ENCODE measurements at places on chromosomes 3 and 15. TPM values are rescaled to one million over a fixed set of nuclear protein-coding genes. Genes with fewer than 3 reads are reported as not detected.
A peak's percentile ranks its signal among the peaks of the same experiment; 100 is the strongest.

DNA sequence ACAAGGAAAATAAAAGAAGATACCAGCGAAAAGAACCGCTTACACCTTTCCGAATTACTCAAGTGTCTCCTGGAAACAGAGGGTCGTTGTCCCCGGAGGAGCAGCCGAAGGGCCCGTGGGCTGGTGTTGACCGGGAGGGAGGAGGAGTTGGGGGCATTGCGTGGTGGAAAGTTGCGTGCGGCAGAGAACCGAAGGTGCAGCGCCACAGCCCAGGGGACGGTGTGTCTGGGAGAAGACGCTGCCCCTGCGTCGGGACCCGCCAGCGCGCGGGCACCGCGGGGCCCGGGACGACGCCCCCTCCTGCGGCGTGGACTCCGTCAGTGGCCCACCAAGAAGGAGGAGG, 325 bp downstream of the ALCAM start:
- DNase-seq: no peak
- peaks cover 33% of the 10 kb centered on the region for H3K4me1 ChIP-seq
- peak overlapping the region; percentile 93 for H3K27ac ChIP-seq
- peaks cover 25% of the 10 kb centered on the region for H3K36me3 ChIP-seq
- H3K27me3 ChIP-seq: no peaks in the 10 kb centered on the region

- no peaks in the 10 kb centered on the region for H3K36me3 ChIP-seq
- DNase-seq: no peak
- no peak overlapping the region for H3K27ac ChIP-seq
- no peaks in the 10 kb centered on the region for H3K4me1 ChIP-seq
- peaks cover 17% of the 10 kb centered on the region for H3K27me3 ChIP-seq
- no peak overlapping the region for H3K4me3 ChIP-seq
These were observed 164.0 kb downstream of the MINAR1 start for GRCh38 chr15:79595995-79596622.

DNA sequence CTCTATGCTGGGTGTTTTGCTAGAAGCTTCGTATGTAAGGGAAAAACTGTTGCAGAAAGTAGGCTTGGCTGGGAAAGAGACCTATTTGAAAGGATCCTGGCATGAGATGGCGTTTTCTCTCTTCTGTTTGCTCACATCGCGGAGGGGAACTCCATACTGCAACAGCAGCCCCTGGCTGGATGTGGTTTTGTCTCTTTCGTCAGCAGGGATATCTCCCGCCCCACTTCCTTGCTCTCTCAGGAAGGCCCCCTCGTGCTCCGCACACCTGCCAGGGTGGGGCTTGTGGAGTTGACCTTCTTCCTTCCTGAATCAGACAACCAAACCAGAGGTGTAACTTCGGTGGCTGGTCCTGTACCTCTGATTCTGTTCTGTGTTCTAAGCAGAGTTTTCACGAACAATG, 26.4 kb upstream of the MYZAP start:
- peak overlapping the region; percentile 27 for H3K27ac ChIP-seq
- DNase-seq: no peak
- peak overlapping the region; percentile 70 for H3K4me3 ChIP-seq
- no peaks in the 10 kb centered on the region for H3K27me3 ChIP-seq
- H3K4me1 ChIP-seq: peaks cover 51% of the 10 kb centered on the region

- no peaks in the 10 kb centered on the region for H3K36me3 ChIP-seq
- peak overlapping the region; percentile 36 for H3K4me3 ChIP-seq
- peaks cover 30% of the 10 kb centered on the region for H3K4me1 ChIP-seq
- H3K27ac ChIP-seq: peak overlapping the region; percentile 73
These were observed 217.8 kb upstream of the CD96 start for GRCh38 chr3:111324151-111324550.

GRCh38 chr3:52469001-52469400, 13.6 kb downstream of the NISCH start:
- H3K27ac ChIP-seq: no peak overlapping the region
- no peak for DNase-seq
- no peaks in the 10 kb centered on the region for H3K4me1 ChIP-seq
- H3K4me3 ChIP-seq: no peak overlapping the region
- peaks cover 56% of the 10 kb centered on the region for H3K36me3 ChIP-seq
- no peaks in the 10 kb centered on the region for H3K27me3 ChIP-seq

DNA sequence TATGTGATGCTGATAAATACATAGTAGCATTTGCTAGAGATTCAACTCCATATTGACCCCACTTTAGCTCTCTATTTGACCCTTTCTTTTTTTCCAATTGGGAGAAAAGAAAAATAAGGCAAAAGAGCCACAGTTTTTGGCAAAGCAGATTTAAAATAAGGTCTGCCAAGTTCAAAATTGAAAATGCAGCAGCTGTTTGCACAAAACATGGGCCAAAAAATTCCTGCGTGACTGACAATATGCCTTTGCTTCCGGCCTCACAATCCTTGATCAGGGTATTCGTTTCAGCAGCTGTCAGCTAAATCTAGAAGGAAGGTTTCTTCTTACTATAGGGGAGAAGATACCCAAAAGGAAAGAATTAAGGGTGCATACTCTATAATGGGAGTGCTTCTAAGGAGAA, 563.5 kb upstream of the CCDC54 start:
- H3K4me3 ChIP-seq: no peak overlapping the region
- no peak for DNase-seq
- no peaks in the 10 kb centered on the region for H3K4me1 ChIP-seq
- H3K27me3 ChIP-seq: no peaks in the 10 kb centered on the region
- no peak overlapping the region for H3K27ac ChIP-seq
- H3K36me3 ChIP-seq: no peaks in the 10 kb centered on the region

- H3K27ac ChIP-seq: no peak overlapping the region
- DNase-seq: no peak
- H3K36me3 ChIP-seq: no peaks in the 10 kb centered on the region
These were observed 36.6 kb upstream of the EPHB3 start for GRCh38 chr3:184524981-184525336.

CPNE4 gene
- total RNA-seq: not detected

GRCh38 chr3:120683213-120683612, 1.2 kb upstream of the HGD start:
- H3K27ac ChIP-seq: no peak overlapping the region
- no peaks in the 10 kb centered on the region for H3K27me3 ChIP-seq
- DNase-seq: no peak
- H3K4me3 ChIP-seq: no peak overlapping the region
- H3K36me3 ChIP-seq: peaks cover 7% of the 10 kb centered on the region

GRCh38 chr3:183635431-183636220, at the start of gene KLHL24:
Gene KLHL24 (plus strand): TSS chr3:183635623. CDS start chr3:183650357, 14,734 bp downstream.
- H3K27ac ChIP-seq: peak within 1 kb of the TSS; percentile 92
- peaks cover 6% of the 10 kb centered on the region for H3K36me3 ChIP-seq
- peak; percentile 83 for DNase-seq
- H3K27me3 ChIP-seq: no peaks in the 10 kb centered on the region
- peak within 1 kb of the TSS; percentile 92 for H3K4me3 ChIP-seq

DNA sequence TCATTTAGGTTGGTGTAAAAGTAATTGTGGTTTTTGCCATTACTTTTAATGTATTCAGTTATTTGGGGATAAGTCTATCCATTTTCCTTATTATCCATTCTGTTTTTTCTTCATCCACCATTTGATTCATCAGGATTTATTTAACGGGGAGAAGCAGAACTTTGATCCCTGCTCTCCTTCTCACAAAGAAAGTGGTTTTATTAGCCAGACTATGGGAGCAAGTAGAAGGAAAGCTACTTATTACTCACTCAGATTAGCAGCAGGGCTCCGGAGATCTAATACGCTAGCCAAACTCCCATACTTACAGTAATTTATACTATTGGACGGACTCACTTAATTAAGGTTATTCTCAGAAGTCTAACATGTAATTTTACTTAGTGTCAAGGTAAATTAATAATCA, 14.7 kb upstream of the TMEM87A start:
- H3K27me3 ChIP-seq: no peaks in the 10 kb centered on the region
- H3K36me3 ChIP-seq: peaks cover 89% of the 10 kb centered on the region
- DNase-seq: no peak
- H3K4me1 ChIP-seq: no peaks in the 10 kb centered on the region
- H3K27ac ChIP-seq: no peak overlapping the region

GRCh38 chr3:71825551-71826283, 40.8 kb upstream of the PROK2 start:
- H3K4me1 ChIP-seq: no peaks in the 10 kb centered on the region
- H3K4me3 ChIP-seq: no peak overlapping the region
- H3K36me3 ChIP-seq: no peaks in the 10 kb centered on the region
- H3K27ac ChIP-seq: no peak overlapping the region
- H3K27me3 ChIP-seq: peaks cover 8% of the 10 kb centered on the region

DNA sequence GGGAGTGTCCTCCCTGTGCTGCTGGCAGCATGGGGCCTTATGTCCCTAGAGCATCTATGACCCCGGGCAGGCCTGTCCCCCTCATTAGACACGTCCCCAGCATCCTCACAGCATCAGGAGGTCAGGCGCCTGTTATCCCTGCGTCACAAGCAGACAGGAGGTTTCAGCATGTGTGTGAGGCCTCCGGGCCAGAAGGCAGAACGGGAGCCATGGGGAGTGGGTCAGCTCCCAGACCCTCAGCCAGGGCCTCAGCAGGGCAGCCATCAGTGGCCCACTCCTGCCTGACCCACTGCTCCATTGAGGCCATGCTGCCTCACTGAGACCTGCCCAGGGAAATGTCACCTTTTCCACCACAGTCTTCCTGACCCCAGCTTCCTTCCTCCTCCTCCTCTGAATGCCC, 71.6 kb downstream of the DNAJB8 start:
- DNase-seq: no peak
- peaks cover 3% of the 10 kb centered on the region for H3K36me3 ChIP-seq
- H3K4me3 ChIP-seq: no peak overlapping the region

DNA sequence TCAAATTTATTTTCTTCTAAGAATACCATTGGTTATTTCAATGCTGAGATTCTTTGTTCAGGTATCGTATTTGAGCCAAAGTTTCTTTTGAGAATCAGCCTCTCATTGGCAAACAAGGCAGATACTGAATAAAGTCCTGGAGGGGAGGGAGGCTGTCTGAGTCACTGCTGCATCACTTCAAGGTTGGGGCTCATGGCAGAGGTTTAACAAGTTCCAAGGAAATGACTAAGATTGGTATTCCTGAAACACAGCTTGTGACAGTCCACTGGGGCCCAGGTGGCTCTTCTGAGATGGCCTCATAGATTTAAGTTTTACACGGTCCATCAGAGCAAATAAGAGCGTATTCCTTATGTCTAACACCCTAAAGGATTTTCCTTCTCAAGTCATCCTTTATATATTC, 213.8 kb upstream of the STAC start:
- H3K36me3 ChIP-seq: no peaks in the 10 kb centered on the region
- no peaks in the 10 kb centered on the region for H3K4me1 ChIP-seq
- H3K27ac ChIP-seq: no peak overlapping the region
- H3K4me3 ChIP-seq: no peak overlapping the region
- DNase-seq: no peak

DNA sequence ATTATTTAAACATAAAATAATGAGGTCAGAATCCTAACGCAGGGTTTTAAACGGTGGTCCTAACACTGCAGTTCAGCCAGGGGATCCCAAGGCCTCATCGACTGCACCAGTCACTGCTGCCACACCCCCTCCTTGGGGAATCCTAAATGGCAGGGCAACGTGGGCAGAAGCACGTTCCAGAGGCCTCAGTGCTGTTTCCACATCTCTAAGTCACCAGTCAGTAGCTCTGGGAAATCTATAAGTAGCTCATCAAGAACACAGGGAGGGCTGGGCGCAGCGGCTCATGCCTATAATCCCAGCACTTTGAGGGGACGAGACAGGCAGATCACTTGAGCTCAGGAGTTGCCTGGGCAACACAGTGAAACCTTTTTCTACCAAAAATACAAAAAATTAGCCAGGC, 47.5 kb downstream of the PRTG start:
- no peak for DNase-seq
- no peak overlapping the region for H3K27ac ChIP-seq
- peaks cover 9% of the 10 kb centered on the region for H3K27me3 ChIP-seq
- H3K4me3 ChIP-seq: no peak overlapping the region

- no peak overlapping the region for H3K4me3 ChIP-seq
- H3K27me3 ChIP-seq: no peaks in the 10 kb centered on the region
- H3K27ac ChIP-seq: no peak overlapping the region
- no peak for DNase-seq
- H3K4me1 ChIP-seq: no peaks in the 10 kb centered on the region
These were observed 36.4 kb downstream of the CFAP100 start for GRCh38 chr3:126431103-126431534.

SLC9C1 gene
- 0.24 TPM for total RNA-seq

ARGFX gene
- not detected for total RNA-seq

CAPN3 gene
- total RNA-seq: 23.8 TPM

GRCh38 chr3:154990543-154990942, 89.6 kb upstream of the MME start:
- H3K4me3 ChIP-seq: no peak overlapping the region
- no peak overlapping the region for H3K27ac ChIP-seq
- H3K4me1 ChIP-seq: no peaks in the 10 kb centered on the region
- no peaks in the 10 kb centered on the region for H3K27me3 ChIP-seq

DNA sequence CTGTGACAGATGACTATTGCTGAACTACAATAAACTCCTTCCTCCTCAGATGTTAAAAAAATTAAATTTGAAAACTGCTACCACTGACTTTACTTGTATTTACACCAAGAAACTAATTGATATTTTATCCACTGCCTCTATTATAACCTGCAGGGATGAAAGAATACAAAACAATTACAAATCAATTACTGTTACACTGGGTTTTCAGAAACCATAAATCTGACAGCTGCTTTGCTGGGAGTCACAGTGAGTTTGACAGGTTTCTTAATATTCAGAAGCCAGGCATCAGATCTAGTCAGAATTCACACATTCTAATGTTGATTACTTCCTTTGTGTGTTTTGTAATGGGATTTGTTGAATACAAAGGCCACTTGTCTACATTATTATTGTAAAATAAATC, 252.6 kb upstream of the MRPL3 start:
- H3K27me3 ChIP-seq: peaks cover 5% of the 10 kb centered on the region
- no peak overlapping the region for H3K4me3 ChIP-seq
- no peaks in the 10 kb centered on the region for H3K36me3 ChIP-seq
- no peak overlapping the region for H3K27ac ChIP-seq

Measured in activated B cell treated with CpG ODN at 0.5 μM for 24 hours (primary cell).